ENCODE measurements at places on chromosomes 2 and 18.

DNA sequence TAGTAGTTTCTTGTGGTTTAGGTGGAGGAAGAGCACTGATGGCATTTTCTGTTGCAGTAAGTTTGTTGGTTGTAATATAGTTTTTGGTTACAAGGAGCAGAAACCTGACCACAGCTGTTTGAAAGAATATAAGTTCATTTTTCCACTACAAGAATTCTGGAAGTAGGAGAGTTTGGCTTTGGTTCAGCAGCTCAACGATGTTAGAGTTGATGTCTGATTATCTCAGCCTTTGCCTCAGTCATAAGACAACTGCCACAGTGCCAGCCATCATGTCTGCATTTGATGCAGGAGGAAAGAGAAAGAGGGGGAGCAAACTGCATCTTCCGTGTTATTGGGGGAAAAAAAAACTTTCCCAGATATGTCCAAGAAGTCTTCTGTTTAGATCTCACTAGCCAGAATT, 119.1 kb downstream of the LYPD1 start:
- no peak for DNase-seq

GRCh38 chr2:229027353-229028105, 243.6 kb downstream of the PID1 start:
- DNase-seq, result no peak

GRCh38 chr2:120236316-120236715, 13.1 kb upstream of the TMEM185B start:
- DNase-seq, result no peak

GRCh38 chr2:70084973-70085710, 2.1 kb upstream of the PCBP1 start:
- DNase-seq, result peak; percentile 69

GRCh38 chr2:47420214-47420613, 17.3 kb downstream of the MSH2 start:
- no peak for DNase-seq

GRCh38 chr18:2653467-2653866, 2.1 kb upstream of the SMCHD1 start:
- DNase-seq, result no peak

- DNase-seq, result no peak
Observed at GRCh38 chr2:161373942-161374341, 42.2 kb upstream of the TBR1 start.

DNA sequence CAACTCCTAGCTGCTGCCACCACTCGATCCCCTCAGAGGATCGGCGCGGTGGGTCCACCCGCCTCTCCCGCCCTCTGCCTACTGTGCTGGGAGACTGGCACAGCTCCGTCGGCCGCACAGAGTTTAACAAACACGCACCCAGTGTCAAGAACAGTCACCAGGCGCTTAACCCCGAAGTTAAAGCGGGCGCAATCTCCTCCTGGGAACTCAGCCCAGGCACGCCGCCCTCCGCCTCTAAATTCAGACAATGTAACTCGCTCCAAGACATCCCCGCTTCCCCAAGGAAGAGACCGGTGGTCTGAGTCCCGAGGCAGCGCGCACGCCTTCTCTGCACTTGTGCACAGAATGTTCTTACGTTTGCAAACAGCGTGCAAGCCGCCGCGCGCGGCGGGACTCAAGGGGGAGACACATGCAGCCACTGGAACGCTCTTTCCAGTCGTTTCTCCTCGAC, 533 bp downstream of the CXCR4 start:
- DNase-seq, result peak; percentile 45

DNA sequence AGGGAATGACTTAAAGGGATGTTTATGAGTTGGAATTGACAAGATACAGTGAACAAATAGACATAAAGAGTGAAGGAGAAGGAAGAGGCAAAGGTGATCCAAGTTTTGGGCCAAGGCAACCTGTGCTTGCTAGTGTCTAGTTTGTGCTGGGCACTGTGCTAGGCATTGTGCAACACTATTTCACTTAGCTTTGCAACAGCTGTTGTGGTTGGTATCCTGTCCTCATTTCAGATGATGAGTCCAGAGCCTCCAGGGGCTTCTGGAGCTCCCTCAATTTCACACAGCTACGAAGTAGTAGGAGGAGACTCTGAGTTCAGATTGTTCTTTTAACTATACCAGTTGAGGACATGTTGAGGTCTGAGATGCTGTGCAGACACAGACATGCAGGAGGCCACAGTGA, 18.1 kb upstream of the LOXHD1 start:
- no peak for DNase-seq

DNA sequence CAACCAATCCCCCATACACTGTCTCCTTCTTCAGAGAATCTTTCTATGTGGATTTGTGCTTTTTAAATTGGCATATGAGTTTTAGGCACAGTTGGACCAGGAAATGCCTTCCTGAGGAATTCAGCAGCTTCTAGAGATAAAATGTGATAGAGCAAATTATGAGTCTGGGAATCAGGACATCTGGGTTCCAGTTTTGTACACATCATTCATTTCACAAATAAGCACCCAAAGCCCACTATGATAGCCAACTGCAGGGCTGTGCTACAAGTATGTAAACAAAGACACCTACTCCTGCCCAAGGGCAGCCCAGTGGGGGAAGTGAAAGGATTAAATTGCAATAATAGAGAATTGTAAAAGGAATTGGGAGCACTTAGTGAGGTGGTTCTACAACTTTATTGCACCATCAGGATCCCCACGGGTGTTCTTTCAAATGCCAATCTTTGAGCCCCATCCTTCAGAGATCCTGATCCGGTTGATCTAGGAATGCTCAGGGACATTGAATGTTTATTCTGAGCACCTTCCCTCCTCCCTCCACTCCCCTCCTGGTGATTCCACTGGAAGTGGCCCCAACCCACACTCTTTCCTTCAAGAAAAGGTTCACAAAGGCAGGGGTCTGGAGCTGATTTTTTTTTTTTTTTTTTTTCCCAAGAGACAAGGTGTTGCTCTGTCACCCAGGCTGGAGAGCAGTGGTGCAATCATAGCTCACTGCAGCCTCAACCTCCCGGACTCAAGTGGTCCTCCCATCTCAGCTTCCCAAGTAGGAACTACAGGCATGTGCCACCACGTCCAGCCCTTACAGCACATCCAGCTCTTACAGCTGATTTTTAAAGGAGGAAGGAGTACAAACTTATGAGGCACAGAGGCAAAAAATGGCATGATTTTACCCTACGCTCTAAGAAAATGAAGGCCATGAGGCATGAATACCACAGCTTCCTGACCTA, 11.1 kb upstream of the KCMF1 start:
- no peak for DNase-seq

DNA sequence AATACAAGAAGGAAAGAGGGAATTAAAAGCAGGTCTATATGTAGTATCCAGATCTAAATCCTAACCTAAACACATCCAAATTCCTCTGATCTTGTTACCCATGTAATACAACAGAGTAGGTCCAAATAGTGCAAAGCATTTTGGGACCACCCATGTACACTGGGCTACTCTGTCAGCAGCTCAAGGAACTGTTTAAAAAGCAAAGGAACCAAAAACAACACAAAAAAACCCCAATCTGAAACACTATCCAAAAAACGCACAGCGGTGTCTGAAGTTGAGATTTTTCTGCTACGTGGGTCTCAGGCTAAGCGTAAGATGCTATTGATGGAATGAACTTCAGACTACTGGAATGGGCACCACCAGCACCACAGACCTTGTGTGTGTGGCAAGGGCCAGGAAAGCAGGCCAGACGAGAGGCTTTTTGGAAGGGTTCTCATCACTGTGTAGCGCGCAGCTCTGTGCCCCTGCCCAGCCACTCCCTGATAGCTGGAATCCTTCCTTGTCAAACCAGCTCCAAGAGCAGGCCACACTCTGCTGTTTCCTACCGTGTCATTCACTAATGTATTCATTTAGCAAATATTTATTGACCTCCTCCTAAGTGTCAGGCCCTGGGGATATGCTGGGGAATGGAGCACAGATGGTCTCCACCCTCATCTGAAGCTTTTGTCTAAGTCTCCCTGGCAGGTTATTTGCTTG, 101.4 kb downstream of the COLEC12 start:
- no peak for DNase-seq

DNA sequence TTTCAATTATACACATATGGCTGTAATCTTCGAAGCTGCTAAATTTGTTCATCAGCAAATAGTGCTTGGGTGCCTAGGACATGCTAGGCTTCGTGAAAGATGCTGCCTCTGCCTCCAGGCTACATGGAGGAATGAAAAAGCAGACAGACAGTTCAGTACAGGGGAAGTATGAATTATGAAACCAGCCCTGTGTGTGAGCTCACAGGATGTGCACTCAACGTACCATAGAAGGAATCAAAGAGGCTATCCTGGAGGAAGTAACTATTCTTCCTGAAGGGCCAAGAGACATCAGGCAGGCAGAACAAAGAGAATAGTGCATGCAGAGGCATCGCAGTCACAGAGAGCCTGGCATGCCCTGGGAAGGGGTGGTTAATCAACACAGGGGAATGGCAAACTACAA, 61.4 kb downstream of the DYM start:
- DNase-seq, result no peak

DNA sequence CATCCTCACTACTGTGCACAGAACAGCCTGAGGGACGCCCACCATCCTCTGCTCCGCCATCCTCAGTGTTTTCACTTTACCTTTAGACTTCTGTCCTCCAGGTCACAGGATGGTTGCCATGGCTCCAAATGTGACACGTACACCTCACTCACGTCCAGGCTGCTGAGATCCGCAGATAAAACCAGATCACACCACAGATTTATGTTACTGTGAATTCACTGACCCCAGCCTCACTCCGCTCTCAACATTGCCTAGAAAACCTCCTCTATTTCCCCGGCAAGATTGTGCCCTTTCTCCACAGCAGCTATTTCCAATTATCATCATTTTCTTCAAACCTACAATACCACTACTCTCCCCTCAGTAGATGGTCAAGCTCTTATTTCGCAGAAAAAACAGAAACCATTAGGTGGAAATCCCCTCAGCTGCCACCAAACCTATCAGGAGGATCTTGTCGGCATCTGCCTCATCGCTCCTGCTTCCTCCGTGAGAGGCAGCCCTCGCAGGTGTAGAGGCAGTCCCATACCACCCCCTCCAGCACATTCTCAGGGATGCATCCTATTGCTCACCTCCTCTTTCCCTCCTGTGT, 49.8 kb upstream of the SLC1A4 start:
- no peak for DNase-seq

- no peak for DNase-seq
Observed at GRCh38 chr2:135072125-135072997, 20.3 kb downstream of the RAB3GAP1 start.

DNA sequence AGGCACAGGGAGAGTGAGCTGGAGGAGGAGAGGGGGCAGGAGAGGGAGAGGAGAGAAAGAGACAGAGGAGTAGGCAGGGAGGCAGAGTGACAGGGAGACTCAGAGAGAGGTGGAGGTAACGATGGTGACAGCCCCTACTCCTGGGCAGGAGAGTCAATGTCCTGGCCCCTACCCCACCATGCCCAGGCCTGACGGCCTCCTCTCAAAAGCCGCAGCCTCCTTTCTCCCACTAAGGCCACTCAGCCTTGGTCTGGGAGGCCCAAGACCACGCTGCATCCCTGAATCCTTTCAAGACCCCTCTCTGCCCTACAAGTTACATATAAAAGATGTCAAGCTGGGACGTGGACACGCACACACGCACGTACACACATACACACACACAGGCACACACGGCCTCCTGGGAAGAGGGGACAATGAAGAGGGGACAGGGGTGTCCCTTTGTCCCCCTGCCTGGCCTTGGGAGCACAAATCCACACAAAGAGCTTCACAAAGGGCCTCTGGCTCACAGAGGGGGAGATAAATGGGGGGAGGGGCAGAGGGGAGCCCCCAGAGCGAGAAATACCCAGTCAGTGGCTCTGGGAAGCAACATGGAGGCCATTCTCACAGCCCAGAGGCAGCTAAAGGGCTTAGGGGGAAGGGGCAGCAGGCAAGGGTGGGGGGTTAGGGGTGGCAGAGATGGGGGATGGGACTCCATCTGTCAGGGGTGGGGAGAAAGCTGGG, 19.5 kb upstream of the TNS1 start:
- DNase-seq, result no peak

DNA sequence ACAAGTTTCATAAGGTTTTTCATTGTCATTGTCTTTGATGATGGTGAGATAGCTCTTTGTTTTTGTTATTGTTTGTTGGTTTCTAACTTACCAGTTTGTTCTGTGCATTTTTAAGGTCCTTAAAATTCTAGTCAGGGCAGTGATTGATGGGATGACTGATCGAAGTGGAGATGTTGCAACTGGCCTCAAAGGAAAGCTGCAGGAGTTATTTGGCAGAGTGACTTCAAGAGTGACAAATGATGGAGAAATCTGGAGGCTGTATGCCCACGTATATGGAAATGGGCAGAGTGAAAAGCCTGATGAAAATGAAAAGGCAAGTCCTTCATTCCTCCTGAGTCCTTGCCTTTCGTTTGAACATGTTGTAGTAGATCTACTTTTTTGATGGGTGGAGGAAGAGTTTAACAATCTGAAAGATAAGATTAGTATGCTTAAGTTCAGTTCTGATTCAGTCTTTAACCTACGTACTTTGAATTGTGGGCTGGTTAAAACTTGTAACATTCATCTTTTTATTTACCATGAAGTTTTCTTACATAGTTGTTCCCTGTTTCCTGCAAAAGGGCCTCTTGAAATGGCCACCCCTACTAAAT, 135.8 kb upstream of the LTBP1 start:
- no peak for DNase-seq
